NCI-H2081 treated with DMSO at 0.1 percent for 48 hours (cell line): ENCODE measurements at places on chromosomes 4 and X.

DNA sequence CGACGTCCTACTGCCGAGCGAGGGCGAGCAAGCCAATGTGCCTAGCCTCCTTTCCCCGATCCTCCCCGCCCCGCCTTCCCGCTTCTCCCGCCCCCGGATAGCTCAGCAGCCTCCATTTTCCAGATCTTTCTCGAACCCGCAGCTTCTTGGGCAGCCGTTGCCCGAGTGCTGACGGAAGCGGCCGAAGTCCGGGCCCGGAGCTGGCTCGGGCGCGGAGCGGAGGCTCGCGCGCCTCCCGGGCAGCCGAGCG is 172 bp upstream of the HSPA4L start:
- DNase-seq, result no peak

GRCh38 chr4:184503869-184504300 is 29.5 kb upstream of the IRF2 start:
- no peak for DNase-seq

- DNase-seq, result no peak
These were observed 32.2 kb downstream of the CCNI start for GRCh38 chr4:77043507-77044136.

DNA sequence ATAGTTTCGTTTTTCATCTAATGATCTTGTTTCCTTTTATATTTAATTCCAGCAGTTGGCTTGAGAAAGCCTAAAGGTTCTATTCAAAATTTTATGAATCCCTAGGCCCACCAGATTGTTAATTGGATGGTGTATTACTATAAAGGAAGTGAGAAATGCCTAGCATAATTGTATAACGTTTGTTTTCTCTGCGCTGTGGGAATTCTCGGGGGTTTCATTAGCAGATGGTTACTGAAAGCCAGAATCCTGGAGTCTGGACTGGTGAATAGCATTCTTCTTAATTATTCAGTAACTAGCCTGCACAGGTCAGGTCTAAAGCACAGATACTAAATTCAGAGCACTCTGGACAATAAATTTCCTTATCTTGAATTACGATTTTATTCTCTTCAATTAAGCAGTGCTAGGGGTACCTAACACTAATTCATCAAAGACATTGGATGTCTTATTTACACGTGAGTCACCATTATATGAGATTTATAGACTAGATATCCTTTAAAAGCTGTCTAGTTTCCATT is 459.4 kb downstream of the DTHD1 start:
- peak; percentile 24 for DNase-seq

DNA sequence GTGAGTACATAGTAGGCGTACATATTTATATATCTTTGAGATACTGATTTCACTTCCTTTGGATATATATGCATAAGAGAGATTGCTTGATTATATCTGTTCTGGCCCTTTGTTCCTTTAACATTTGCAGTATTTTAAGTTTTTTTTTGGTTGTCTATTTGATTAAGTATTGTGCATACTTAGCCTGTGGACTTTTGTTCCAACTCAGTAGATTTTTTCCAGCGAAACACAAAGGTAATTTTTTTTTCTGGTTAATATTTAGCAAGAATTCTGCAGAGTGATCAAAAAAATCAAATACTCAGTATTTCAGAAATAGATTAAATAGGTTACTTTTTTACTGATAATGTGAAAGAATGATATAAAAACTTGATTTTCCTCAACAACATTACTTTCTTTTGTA is at the start of gene AFM:
Gene AFM (plus strand): TSS at position 388 of the 400 bp plus-strand sequence. CDS start 31 bp downstream, outside the sequence.
- no peak for DNase-seq

DNA sequence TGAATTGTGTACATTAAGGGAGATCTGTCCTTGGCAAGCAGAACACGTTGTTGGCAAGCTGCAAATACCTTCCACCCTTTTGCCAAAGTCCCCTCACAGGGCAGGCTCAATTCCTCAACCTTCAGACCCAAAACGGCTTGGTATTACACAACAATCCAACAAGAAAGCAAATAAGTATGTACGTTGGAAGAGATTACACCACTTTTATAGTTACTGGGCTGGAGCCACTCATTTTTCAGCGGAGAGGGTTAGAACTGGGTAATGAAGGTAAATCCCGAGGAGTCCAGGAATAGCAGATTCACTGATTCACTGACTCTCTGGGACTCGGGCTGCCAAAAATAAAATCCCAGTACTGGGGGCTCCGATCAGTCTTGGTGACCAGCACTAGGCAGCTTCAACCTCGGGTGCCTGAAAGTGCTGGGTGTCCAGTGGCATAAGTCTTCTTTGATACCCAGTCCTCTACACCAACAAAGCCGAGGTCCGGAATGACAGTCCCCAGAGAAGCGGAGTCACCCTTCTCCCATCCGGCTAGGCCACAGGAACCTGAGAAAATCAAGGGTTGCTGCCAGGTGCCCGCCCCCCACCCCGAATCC is 587 bp downstream of the TIMM8A start:
- DNase-seq, result no peak

GRCh38 chrX:121836000-121836399 is 788.6 kb downstream of the GLUD2 start:
- no peak for DNase-seq

GRCh38 chr4:180949424-180950213 is 1293.6 kb upstream of the TENM3 start:
- no peak for DNase-seq

- no peak for DNase-seq
These were observed 78.2 kb downstream of the COL4A6 start for GRCh38 chrX:108359806-108360602.

DNA sequence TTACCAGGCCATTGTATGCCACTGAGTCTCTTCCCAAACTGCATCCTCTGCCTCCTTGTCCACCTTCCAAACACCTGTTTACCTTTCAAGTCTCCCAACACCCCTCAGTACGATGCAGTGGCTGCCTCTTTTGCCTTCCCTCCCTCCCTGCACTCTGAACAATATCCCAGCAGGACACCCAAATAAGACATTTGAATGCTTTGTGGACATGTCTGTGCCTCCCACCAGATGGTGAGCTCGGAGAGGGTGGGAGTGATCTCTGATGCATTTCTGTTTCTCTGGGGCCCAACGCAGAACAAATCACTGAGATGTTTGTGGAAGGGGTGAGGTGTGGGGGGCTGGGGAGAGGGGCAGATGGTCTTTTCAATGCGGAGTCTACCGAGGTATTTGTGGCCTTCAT is 33.4 kb downstream of the PJA1 start:
- DNase-seq, result no peak
